ENCODE measurements at places on chromosomes 11 and 22. TPM values are rescaled to one million over a fixed set of nuclear protein-coding genes. Genes with fewer than 3 reads are reported as not detected.

The CATSPER1 gene
- total RNA-seq: 3.3 TPM

The TEAD1 gene
- total RNA-seq: 141 TPM

The RIBC2 gene
- 2.1 TPM for total RNA-seq

The MPZL2 gene
- 146 TPM for total RNA-seq

The CRYBA4 gene
- total RNA-seq: not detected

The GLB1L2 gene
- 7.2 TPM for total RNA-seq

The TSPAN32 gene
- 16.4 TPM for total RNA-seq

The CCDC34 gene
- total RNA-seq: 1.6 TPM

The CPT1B gene
- total RNA-seq: 12.5 TPM

The MYO18B gene
- total RNA-seq: not detected

- DNase-seq: no peak
Measured at GRCh38 chr11:103806130-103806895, 230.1 kb upstream of the DDI1 start.

DNA sequence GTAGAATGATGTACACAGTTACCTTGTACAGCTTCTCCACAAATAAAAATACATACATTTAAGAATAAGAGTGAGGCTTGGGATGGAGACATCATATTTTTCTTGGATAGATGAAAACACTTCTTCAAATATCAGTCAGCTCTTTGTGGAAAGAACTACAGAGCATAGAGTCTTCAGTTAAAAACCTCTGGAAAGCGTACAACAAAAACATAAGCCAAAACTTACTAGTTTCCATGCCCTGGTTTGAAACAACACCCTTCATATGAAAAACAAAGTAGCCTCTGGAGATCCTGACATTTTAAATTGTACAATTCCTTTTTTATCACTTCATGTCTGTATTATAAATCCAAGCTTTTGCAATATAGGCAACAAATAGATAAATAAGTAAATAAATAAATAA is 7.0 kb upstream of the CEP126 start:
- DNase-seq: no peak

GRCh38 chr11:49302360-49302759 is 94.0 kb upstream of the FOLH1 start:
- DNase-seq: no peak

DNA sequence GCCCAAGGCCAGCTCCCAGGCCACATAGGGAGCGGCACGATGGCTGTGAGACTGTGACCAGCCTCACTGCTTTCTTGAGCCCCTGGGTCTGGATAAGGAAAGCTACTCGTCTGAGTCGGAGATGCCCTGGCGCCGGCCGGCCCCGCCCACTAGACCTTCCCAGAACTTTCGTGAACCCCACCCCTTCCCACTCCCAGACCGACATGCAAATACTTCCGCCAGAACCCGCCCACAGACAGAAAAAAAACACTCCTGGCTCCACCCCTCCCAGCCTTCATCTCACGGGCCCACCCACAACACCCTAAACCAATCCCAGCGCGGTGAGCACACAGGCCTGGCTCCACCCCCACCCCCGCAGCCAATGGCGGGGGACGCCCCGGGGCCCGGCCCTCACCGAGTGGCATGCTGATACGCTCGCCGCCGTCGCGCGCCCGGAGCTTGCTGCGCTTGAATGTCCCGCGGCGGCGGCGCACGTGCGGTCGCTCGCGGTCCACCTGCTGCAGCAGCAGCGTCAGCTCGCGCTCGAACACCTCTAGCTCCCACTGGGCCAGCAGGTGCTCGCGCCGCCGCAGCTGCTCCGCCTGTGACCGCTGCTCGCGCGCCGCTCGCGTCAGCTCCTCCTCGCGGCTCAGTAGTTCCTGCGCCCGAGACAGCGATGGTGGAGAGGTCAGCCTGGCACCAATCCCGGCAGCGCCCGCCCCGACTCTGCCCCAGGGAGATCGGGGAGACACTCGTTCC is 7.0 kb downstream of the MAP3K11 start:
- peak; percentile 96 for DNase-seq

DNA sequence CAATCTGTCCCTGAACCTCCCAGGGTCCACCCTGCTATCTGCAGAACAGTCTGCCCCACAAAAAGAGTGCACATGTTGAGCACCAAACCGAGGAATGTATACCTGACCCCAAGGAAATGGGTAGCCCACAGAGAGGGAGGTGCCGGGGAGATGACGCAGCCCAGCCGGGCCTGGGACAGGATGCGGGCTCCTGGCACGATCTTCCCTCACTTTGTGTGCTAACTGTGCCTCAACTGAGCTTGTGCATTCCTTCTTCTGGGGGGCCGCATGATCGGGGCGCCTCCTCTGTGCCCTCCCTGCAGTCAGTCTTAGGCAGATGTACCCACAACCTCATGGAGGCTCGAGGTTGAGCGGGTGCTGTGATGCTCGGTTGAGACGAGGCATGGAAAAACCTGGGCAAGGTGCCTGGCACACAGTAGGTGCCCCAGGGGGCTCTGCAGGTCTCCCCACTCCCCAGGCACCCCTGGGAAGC is 2.4 kb downstream of the GAS2L1 start:
- no peak for DNase-seq

DNA sequence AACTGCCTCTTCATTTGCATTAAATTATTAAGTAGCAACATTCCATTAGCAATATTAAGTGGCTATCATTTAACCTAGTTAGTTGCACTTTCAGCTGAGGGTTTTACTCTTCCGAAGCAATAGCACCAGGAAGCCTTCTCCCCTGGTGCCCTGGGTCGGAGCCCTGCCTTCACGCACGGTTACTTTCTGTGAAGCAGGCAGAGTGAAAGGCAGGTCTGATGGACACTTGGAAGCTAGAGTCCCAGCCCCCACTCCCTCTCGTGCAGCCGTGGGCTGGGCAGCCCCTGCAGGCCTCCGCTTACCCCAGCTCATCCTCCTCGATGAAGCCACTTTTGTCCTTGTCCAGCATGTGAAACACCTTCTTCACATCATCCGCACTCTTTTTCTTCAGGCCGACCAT is 2.0 kb downstream of the PVALB start:
- no peak for DNase-seq

GRCh38 chr22:46866591-46866990 is 104.1 kb downstream of the TBC1D22A start:
- no peak for DNase-seq

GRCh38 chr11:66969584-66970225 is 5.4 kb upstream of the C11orf86 start:
- DNase-seq: no peak

DNA sequence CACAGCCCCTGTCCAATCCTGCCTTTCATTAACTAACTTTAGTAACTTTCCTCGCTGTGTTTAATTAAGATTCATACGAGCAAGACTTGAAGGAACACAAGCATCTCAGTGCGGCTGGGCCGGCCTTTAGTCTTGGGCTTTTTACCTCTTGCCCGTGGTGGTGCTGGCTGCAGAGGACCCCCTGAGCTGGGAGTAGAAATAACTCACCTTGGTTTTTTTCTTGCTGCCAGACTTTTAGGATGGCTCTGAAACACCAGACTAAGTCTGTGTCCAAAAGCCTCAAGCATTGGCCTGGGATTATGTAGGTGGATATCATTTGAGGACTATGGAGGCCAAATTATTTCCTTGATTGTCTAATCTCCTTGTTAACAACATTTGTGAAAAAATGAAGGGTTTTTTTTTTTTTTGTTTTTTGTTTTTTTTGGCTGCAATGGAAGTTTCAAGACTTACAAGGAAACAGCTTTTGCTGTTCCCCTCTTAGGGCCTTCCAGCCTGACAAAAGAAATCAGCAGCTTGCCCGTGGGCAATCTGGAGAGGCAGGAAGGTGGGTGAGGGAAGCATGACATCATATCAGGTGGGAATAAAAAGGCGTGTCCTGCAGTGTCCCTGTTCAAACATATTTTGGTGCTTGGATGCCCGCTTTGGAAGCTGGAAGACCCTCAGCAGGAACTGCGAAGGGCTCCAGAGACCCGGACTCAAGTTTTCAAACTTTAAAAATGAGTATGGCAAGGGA is 44.0 kb downstream of the SMIM38 start:
- DNase-seq: no peak

DNA sequence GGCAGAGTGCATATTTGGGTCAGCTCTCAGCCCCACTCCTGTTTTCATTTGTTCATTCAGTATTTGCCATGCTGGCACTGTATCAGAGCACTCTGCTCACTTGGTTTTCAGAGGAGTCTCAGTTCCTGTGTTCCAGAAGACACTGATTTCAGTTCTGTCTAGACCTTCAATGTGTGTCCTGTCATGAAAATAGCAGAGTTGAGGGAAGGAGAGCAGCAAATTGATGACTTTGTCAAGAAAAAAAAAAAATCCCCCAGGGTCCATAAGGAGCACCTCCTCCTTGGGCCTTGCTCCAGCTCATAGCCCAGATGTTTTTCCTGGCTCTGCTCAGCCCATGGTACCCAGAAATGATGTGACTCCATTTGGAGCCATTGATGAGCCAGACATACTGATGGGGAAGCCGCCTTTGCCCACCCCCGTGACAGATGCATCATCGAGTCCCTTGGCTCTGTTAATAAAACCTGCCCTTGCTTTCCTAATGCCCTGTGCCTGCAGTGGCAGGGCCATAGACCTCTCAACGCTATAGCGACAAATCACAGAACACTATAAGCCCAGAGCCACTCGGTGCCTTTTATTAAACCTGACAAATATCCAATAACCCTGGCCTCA is 107.0 kb downstream of the PKNOX2 start:
- DNase-seq: no peak

DNA sequence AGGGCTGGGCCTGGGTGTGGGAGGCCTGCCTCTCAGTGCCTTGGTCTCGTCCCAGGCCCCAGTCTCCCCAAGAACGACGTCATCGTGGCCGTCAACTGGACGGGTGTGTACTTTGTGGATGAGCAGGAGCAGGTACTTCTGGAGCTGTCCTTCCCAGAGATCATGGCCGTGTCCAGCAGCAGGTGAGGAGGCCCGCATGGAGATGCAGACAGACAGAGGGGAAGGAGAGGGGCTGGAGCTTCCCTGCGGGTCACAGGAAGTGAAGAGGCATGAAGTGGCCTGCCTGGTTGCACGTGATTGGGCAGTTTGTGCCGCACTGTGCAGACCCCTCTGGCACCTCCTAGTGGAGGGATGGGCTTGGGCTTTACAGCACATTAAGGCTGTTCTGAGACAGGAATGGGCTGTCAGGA is 70.4 kb downstream of the MYO7A start:
- peak; percentile 18 for DNase-seq

DNA sequence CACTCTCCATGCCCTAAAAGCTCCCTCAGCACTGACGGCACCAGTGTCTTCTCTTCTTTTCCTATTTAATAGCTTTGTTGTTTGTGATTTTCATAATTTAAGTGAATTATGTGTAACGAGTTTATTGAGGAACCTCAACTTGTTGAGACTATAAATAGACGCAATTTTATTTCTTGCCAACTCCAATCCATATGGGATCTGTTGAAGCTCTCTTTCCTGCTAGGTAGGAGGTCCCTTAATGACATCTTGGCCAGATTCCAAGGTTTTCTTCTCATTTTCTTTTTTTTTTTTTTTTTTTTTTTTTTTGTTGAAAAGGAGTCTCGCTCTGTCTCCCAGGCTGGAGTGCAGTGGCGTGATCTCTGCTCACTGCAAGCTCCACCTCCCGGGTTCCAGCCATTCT is 14.2 kb downstream of the RTL6 start:
- no peak for DNase-seq

- DNase-seq: no peak
Measured at GRCh38 chr11:16356761-16357393, 531 bp upstream of the SOX6 start.

GRCh38 chr22:20953668-20954500 is 13.2 kb upstream of the AIFM3 start:
- DNase-seq: no peak

DNA sequence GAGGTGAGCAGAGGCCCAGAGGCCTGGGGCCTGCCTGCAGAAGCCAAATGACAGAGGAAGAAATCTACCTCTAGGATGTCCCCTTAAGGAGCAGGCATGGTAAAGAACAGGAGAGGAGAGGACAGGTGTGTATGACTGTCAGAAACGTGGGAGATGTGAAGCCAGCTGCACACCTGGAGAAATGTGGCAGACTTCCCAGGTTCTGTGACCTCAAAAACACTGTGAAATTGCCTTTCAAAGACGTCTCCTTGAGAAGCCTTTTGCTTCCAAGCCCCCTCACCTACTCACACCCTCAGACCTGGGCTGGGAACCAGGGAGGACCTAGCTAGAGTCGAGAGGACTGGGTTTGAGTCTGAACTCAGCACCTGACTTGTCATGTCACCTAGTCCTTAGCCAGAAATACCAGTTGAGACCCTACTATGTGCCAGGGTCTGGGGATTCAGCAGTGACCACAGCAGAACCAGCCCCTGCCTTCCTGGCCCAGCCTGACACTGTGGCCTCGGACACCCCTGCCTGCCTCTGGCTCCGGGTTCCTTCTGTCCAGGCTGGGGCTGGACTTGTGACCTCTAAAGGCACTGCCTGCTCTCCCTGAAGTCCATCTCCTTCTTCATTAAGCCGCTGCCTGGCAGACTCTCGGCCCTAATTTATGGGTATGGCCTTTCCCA is 5.6 kb downstream of the TPBGL start:
- no peak for DNase-seq

DNA sequence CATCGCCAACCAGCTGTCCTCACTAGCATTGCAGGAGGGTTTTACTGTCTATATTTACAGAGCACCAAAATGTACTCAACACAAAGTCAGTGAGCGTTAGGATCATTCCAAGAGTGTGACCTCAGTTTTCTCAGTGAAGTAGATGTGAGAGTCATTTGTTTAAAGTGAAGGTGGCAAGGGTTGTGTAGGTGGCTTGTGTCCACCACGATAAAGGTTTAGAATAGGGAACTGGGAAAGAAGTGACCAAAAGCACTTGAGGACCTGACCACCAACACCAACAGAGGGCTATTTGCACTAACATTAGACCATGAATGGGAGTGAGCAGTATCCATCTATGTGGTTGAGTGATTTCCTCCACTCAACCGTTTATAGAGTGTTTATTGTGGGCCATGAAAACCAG is 152.5 kb upstream of the POU2AF2 start:
- DNase-seq: no peak

GRCh38 chr11:7918141-7918540 is 12.9 kb downstream of the OR10A6 start:
- no peak for DNase-seq

DNA sequence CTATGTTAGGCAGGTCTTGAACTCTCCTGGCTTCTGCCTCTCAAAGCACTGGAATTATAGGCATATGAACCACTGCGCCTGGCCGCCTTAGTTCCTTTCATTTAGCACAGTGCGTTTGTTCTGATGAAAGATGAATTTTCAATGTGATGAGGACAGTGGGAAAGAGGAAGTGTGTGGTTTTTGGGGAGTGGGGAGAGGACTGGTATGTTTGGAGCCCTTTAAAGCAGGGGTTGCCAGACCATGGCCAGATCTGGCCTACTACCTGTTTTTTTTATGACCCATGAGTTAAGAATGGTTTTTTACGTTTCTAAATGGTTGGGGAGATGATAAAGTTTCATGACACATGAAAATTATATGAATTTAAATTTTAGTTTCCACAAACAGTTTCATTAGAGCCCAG is 12.5 kb downstream of the ATXN10 start:
- DNase-seq: no peak

- DNase-seq: no peak
Measured at GRCh38 chr11:113894421-113894996, 10.1 kb upstream of the HTR3B start.

GRCh38 chr11:17010851-17011420 is 3.3 kb downstream of the PLEKHA7 start:
- no peak for DNase-seq

- no peak for DNase-seq
Measured at GRCh38 chr11:28072321-28072720, 35.6 kb downstream of the KIF18A start.
